ENCODE measurements at places on chromosomes 7 and 10.
A peak's percentile ranks its signal among the peaks of the same experiment; 100 is the strongest.

- peak; percentile 50 for DNase-seq
Measured at GRCh38 chr7:7944619-7945282, 23.8 kb upstream of the GLCCI1 start.

- no peak for DNase-seq
Measured at GRCh38 chr7:21172800-21173199, 255.1 kb upstream of the SP4 start.

GRCh38 chr10:89853781-89854191, 152.4 kb downstream of the KIF20B start:
- DNase-seq = no peak

DNA sequence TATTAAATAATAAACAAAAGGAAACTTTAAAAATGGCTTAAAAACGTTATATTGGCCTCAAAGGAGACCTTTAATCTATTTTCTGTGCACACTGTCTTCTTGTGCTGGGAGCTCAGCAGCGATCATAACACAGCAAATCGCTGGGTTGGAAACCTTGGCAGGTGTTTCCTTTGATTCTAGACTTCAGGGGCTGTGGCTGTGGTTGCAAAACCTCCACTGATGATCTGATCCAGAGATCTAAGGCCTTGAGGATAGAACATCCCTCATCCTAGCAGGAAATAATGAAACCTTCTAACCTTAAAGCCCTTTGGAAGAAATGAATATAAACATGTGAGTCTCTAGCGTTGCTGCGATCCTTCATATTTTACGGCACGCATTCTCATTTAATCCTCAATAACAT, 29.8 kb downstream of the CDHR3 start:
- no peak for DNase-seq

- no peak for DNase-seq
Measured at GRCh38 chr10:45198486-45199204, 116.8 kb downstream of the OR13A1 start.

DNA sequence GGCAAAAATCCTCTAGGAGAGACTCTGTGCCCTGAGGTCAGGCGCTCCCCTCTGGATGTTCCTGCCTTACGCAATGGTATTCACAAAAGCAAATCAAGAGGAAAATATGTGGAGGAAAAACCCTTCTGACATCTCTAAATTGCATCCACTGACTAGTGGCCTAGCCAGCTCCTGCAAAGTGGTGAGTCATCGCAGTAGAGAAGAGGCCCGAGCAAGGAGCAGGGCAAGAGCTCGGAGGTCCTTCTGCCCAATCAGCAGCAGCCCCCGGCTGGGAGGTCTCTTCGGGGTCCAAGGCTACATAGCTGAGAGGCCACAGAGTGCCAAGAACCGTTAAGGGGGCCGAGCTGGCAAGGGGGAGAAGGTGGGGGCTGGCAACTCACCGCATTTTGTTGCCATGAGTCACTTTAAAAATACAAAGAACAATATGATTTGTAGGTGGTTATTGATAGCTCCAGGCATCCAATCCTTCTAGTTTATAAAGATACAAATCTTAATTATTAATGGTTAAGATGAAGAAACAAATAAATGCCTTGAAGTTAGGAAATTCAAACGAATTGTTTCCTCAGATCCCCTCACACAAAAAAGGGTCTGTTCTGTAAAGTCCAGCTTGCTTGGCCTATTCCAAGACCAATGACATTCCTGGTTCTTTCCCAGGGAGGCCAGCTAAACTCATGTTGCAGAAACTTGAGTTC, 161.6 kb downstream of the PKD1L1 start:
- no peak for DNase-seq
